T-helper 1 cell (primary cell): ENCODE measurements at places on chromosomes 1 and 21.
A peak's percentile ranks its signal among the peaks of the same experiment; 100 is the strongest.

- no peak for DNase-seq
Observed at GRCh38 chr1:208189183-208189582, 55.0 kb downstream of the PLXNA2 start.

- no peak for DNase-seq
Observed at GRCh38 chr1:186783193-186783592, 45.6 kb upstream of the PLA2G4A start.

DNA sequence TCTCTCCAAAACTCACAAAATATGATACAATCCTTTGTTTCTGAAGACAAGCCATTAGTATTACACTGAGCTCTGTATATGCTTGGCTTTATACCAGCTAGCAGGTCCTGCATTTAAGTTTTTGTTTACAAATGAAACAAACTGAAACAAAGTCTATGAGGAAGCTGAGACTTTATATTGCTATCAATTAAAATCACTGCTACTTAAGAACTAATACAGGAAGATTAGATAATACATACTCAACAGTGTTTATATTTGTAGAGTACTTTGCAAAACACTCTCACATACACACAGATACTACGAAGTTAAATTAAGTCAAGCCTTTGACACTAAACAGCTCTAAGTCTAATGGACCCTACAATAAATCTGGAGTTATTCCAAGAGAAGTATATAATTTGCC, 247.4 kb downstream of the CRB1 start:
- DNase-seq, result no peak

DNA sequence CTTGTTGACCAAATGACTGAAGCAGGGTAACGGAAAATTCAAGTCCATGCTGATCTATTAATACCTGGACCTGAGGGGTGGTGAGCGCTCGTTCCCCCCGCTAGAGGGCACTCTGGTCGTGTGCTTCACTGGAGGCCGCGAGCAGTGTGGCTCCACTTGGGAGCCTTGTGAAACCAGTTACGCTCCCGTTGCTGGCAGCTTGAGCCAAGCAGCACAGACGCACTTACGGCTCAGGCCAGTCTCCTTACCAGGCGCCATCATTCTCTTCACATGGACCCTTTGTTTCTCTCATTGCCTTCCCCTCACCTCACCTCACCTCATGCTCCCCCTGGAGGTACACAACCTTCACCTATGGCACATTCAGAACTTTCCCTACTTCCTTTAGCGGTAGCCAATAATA, 49.7 kb upstream of the TSPAN2 start:
- DNase-seq, result peak; percentile 28
